ENCODE measurements at places on chromosomes 13 and 19. TPM values are rescaled to one million over a fixed set of nuclear protein-coding genes. Genes with fewer than 3 reads are reported as not detected.

DNA sequence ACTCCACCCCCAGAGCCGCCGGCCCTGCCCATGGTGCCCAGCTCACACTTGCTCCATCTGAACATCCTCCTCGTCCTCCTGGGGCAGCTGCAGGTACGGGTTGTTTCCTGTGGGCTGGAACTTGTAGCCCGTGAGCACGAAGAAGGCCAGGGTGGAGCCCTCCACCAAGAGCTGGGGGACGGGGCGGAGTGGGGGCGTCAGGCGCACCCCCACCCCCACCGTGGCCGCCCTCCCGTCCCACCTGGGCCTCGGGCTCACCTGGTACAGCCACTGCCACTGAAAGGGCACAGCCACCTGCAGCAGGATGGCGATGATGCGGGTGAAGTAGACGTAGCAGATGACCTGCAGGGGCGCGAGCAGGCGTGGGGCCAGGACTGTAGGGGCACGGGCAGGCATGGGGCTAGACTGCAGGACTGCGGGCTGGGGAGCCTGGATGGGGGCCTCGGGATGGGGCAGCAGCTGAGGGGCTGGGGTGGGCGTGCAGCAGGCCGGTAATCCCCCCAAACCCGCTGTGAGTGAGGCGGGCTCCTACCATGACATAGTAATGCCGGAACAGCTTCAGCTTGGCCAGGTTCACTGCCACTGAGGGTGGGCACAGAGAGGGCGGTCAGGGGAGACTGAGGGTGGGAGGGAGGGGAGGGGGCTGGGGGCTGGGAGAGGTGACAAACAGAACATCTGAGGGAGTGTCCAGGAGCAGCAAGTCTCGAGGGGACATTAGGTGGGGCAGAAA, 6.3 kb downstream of the GPR108 start:
- no peak for DNase-seq
- no peak overlapping the region for H3K4me3 ChIP-seq
- no peaks in the 10 kb centered on the region for H3K36me3 ChIP-seq
- H3K27me3 ChIP-seq = no peaks in the 10 kb centered on the region

The ANKRD24 gene
- 1.4 TPM for total RNA-seq

The DCLK1 gene
- not detected for total RNA-seq

- no peaks in the 10 kb centered on the region for H3K27me3 ChIP-seq
- H3K4me1 ChIP-seq = no peaks in the 10 kb centered on the region
- H3K36me3 ChIP-seq = no peaks in the 10 kb centered on the region
- no peak overlapping the region for H3K4me3 ChIP-seq
- DNase-seq = no peak
Observed at GRCh38 chr13:58048670-58049069, 417.1 kb downstream of the PCDH17 start.

DNA sequence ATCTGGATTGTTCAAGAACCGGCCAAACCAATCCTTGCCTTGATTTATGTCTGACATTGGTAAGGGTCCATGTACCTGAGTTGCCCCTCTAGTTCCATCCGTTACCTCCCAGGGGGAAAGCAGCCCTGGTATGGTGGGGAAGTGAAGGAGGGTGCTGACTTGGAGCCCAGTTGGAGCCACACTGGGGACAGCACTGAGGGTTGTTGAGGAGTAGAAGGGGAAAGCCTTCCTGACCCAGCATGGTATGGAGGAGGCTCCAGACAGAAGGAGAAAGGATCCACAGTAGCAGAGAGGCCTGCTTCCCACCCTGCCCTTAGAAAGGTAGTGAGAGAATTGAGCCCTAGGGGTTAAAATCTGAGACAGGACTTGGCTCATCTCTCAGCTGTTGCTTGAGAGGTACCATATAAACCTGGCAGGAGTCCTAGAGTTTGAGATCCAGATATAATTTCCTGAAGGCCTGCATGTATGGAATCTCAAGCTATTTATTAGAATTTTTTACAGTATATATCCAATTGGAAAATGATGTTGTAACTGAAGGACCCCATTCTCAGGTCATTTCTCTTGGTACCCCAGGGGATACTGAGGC, 16.7 kb upstream of the FCGBP start:
- peaks cover 79% of the 10 kb centered on the region for H3K4me1 ChIP-seq
- no peak overlapping the region for H3K4me3 ChIP-seq
- no peaks in the 10 kb centered on the region for H3K36me3 ChIP-seq
- H3K27ac ChIP-seq = peak overlapping the region; percentile 97
- DNase-seq = no peak

DNA sequence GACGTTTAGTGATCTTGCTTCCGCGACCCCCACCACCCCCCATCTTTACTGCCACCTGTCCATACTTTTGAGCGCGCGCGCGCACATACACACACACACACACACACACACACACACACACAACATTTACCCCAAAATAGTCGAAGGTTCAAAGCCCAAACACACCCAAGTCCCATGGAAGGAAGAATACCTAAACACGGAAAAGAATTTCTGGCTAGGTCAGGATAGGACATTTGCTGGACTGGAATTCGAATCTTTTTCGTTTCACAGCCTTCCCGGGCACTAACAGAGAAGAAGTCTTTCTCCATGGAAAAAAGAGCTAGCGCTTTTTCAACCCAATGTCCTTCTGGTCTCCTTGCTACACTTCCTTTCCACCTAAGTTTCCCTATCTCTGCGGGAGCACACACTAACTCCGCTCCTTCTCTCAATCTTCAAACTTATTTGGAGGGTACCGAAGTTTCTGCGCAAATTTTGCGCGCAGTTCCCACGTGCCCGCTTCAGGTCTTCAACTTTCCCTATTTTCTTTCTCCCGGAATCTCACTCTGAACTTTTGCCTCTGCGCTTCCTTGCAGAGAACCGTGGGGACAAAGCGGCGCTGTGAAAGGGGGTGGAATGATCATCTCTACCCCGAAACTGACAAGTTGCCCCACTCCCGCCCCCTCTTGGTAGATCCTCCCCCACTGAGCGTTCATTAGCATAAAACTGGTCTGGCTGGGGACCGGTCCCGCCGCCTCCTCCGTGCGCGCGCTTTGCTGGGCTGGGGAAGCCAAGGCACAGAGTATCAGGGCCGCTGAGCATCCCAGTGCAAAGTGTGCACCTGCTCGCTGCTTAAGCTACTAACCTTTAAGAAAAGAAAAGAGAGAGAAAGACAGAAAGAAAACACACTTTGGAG, 2.7 kb downstream of the DACH1 start:
- peak overlapping the region; percentile 16 for H3K4me3 ChIP-seq
- peaks cover 33% of the 10 kb centered on the region for H3K4me1 ChIP-seq
- DNase-seq = peak; percentile 4
- H3K27ac ChIP-seq = no peak overlapping the region
- H3K27me3 ChIP-seq = peaks cover 27% of the 10 kb centered on the region

- no peaks in the 10 kb centered on the region for H3K27me3 ChIP-seq
- H3K36me3 ChIP-seq = no peaks in the 10 kb centered on the region
- peaks cover 77% of the 10 kb centered on the region for H3K4me1 ChIP-seq
- no peak overlapping the region for H3K27ac ChIP-seq
- no peak overlapping the region for H3K4me3 ChIP-seq
Observed at GRCh38 chr13:99435998-99436397, 65.3 kb upstream of the TM9SF2 start.

The CCDC70 gene
- not detected for total RNA-seq

- H3K4me3 ChIP-seq = no peak overlapping the region
- H3K4me1 ChIP-seq = peaks cover 20% of the 10 kb centered on the region
- DNase-seq = no peak
- H3K36me3 ChIP-seq = no peaks in the 10 kb centered on the region
- H3K27me3 ChIP-seq = no peaks in the 10 kb centered on the region
Observed at GRCh38 chr19:33376941-33377557, 3.5 kb downstream of the CEBPG start.

DNA sequence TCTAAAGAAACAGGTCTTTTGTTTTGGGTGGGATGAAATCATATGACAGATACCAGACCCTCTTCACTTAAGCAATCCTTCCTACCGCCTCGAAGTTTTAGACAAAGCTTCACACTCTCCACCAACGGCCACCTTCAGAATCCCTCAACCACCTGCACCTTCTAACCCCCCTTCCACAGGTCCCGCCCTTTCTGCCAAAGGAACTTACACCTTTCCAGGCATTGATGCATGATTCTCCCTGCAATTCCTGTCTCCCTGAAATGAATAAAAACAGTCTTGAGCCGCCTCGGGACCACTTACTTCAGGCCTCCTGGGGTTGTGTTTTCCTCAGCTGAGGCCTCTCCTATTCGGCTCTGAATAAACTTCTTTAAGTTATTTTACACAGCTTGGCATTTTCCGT, 859 bp downstream of the ZNF433 start:
- DNase-seq = no peak
- H3K36me3 ChIP-seq = no peaks in the 10 kb centered on the region
- H3K4me3 ChIP-seq = no peak overlapping the region
- no peak overlapping the region for H3K27ac ChIP-seq
- peaks cover 13% of the 10 kb centered on the region for H3K4me1 ChIP-seq

DNA sequence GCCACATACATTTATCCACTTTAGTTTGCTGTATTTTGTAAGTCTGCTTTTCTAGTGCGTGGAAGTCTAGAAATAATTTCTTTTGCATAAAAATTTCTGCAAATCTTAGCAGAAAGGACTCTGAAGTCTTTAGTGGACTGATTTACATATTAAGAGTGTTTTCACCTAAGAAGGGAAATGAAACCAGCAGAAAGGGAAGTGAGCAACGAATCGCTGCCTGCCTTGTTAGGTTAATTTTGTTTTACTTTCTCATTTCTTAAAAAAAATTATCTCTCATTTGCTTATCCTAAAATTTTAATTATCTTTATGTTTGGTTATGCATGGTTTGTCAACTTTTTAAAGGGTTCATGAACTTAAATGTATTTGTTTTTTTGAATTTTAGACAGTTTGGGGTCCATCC, 767 bp upstream of the GPR18 start:
- no peaks in the 10 kb centered on the region for H3K36me3 ChIP-seq
- no peaks in the 10 kb centered on the region for H3K27me3 ChIP-seq
- H3K4me3 ChIP-seq = peak overlapping the region; percentile 98
- peak overlapping the region; percentile 90 for H3K27ac ChIP-seq

DNA sequence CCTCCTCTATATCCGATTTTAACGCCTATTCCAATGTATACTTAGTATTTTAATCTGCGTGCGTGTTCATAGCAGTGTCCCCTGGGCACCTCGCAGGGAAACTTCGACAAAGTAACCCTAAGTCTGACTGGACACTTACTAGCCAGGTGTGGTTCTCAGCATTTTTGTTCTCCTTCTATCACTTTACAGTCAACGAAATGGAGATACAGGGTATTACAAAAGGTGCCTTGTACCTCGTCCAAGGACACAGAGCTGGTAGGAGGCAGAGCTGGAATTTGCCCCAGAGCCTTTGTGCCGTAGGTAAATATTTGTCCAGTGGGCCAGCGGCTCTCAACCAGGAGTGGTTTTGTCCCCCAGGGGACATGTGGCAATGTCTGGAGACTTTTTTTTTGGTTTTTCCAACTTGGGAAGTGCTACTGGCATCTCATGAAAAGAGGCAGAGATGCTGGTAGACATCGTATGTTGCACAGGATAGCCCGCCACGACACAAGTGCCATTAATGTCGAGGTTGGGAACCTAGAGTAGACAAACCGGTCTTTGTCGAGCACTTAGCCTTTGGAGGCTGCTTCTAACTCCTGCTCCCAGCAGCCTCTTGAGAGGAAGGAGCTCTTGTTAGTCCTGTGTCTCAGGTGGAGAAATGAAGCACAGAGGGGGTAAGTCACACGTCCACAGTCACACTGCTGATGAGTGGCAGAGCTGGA, 1.1 kb downstream of the ZNF444 start:
- DNase-seq = no peak
- no peaks in the 10 kb centered on the region for H3K27me3 ChIP-seq
- peaks cover 13% of the 10 kb centered on the region for H3K4me1 ChIP-seq
- H3K36me3 ChIP-seq = no peaks in the 10 kb centered on the region
- no peak overlapping the region for H3K27ac ChIP-seq

The METTL21C gene
- total RNA-seq = not detected

GRCh38 chr13:97627566-97627965, 193.6 kb downstream of the RAP2A start:
- no peaks in the 10 kb centered on the region for H3K36me3 ChIP-seq
- no peaks in the 10 kb centered on the region for H3K4me1 ChIP-seq
- DNase-seq = no peak
- H3K27me3 ChIP-seq = no peaks in the 10 kb centered on the region
- H3K27ac ChIP-seq = no peak overlapping the region

The RGL3 gene
- total RNA-seq = 0.54 TPM

- H3K27me3 ChIP-seq = peaks cover 23% of the 10 kb centered on the region
- no peaks in the 10 kb centered on the region for H3K36me3 ChIP-seq
- DNase-seq = no peak
- H3K4me3 ChIP-seq = no peak overlapping the region
- no peak overlapping the region for H3K27ac ChIP-seq
Observed at GRCh38 chr19:35034588-35035382, 4.5 kb downstream of the SCN1B start.

DNA sequence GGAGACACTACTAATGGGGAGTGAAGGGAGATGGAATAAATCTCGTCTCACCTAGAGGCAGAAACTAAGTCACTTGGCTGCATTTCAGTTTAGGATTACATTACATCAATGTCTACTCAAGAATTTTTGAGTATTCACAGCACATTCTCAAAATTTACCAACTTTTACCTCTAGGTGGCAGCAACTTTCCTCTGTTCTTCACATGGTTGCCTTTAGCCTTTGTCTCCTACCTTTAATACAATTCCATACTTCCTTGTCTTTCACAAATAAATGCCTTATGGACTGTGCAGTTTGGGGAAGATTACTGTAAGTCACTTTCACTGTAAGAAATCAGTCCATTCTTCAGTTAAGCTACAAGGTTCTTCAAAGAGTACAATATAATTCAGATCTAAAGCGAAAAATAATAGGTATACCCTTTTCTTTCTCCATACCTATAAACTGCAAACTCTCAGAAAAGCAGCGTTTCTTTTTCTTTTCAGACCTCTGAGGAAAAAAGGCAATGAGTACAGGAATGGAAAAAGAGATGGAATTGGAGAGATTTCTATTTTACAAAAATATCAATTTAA, 379.4 kb downstream of the KLF12 start:
- no peak overlapping the region for H3K4me3 ChIP-seq
- no peak overlapping the region for H3K27ac ChIP-seq
- peak; percentile 70 for DNase-seq
- peaks cover 2% of the 10 kb centered on the region for H3K36me3 ChIP-seq
- no peaks in the 10 kb centered on the region for H3K27me3 ChIP-seq

DNA sequence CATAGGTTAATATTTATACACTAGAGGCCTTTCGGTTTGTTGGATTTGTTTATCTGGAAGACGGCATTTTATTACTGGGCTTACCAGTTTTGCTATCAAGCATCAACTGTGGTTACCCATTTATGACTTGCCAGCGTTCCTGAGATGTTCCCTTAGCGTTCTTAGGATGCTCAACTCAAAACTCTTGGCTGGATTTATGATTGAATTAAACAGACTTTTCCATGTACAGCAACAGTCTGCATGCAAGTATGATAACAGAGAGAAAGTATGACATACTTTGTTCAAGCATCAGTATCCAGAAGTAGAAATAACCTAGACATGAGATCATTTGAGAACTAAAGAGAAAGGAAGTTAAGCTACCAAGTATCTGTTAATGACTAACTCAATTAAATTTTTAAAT, 29.9 kb upstream of the RNF113B start:
- no peak overlapping the region for H3K27ac ChIP-seq
- DNase-seq = no peak
- no peaks in the 10 kb centered on the region for H3K36me3 ChIP-seq
- no peaks in the 10 kb centered on the region for H3K4me1 ChIP-seq
- no peak overlapping the region for H3K4me3 ChIP-seq
